ENCODE measurements at places on chromosomes 16 and 17.

GRCh38 chr17:80633207-80633606, 88.6 kb downstream of the RPTOR start:
- no peak for DNase-seq

- peak; percentile 45 for DNase-seq
These were observed 1.2 kb upstream of the ZFPM1 start for GRCh38 chr16:88451586-88452481.

GRCh38 chr16:27994686-27995085, 68.8 kb downstream of the GSG1L start:
- no peak for DNase-seq

DNA sequence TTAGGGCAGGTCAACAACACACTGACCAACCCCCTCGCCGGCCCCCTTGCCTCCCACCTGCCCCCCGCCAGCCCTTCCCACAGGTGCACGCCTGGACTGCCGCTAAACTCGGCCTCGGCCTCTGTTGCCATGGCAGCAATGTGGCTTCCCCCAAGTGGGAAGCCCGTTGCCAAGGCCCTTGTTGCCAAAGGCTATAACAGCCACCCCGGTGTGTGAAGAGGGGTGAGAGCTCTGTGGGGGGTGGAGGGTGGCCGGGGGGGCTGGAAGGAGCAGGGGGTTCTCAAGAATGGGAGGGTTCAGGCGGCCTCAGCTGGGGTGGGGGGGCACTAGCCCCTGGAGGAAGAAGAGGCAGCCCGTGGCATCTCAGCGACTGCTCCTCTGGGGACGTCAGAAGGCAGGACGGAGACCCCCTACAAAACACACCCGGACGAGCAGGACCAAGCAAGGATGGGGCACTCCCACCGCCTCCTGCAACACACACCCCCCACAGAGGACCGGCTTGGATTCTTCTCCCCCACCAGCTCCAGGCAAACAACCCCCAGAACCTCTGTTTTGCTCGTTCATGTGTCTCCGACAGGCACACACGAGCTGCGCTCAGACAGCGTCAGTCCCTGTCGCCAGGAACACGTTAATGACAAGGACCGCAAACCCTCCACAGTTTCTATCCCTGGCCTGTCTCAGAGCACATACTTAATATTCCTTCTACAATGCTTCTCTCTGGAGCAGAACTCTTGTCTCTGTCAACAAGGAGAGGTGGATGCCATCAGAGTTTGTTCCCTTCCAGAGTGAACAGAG, 55.7 kb downstream of the ABR start:
- no peak for DNase-seq

DNA sequence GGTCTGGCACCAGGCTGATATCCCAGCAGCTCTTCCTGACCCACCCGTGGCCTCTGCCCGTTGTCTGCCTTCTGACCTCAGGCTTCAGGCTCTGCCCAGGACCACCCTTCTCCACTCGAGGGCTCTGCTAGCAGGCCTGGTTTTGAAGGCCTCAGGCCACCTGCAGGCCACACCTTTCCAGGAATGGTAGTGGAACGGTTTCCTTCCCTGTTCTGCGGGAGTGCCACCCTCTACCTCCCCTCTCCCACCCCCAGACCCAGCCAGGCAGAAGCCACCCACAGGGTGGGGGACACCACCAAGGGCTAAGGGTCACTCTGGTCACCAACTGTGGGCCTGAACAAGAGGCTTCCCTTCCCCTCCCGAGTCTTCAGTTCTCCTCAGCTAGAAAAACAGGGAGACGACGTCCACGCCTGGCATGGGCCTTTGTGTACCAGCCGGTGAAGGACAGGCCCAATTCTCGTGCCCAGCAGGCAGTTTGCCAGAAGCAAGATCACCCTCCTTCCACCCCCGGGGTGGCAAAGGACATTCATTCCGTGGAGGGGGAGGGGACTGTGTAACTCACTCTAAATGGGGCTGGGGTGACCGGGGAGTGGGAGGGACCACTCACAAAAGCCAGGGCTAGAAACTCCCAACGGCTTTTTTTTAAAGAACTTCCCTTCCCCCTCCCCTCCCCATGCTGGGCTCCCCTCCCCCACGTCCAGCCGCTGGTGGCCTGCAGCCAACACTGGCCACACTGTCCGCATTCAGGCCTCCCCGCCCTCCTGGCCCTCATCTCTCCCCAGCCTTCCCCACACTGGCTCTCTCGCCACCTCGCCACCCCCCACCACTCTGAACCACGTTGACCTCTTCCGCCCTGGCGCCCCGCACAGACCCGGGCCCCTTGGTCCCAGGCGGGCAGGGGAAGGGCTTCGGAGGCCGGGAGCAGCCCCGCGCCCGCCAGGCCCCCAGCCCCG, 7.7 kb downstream of the CBX4 start:
- no peak for DNase-seq

- DNase-seq = no peak
These were observed 4.6 kb upstream of the ALDOA start for GRCh38 chr16:30060836-30061554.

GRCh38 chr17:65029605-65030336, 26.8 kb downstream of the GNA13 start:
- DNase-seq = peak; percentile 50

- no peak for DNase-seq
These were observed 29.4 kb upstream of the ATP2A3 start for GRCh38 chr17:3993493-3994220.

GRCh38 chr17:4389079-4389478, 22.6 kb upstream of the UBE2G1 start:
- DNase-seq = no peak

DNA sequence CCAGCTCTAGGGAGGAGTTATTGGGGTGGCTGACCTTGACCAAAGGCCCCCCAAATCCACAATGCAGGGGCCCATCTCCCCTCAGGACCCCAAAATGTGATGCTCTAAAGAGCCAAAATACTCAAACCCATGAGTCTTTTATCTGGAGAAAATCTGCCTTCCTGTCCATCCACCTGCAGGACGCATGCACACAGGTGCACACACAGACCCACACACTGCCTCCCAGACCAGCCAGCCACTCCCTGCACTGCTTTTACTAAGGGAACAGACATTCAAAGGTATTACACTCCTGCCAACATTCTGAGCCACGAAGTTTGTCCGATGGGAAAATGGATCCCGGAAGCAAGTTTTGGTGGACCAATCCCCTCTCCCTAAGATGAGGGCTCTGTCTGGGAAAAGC, 76.1 kb upstream of the CDH5 start:
- DNase-seq = no peak

DNA sequence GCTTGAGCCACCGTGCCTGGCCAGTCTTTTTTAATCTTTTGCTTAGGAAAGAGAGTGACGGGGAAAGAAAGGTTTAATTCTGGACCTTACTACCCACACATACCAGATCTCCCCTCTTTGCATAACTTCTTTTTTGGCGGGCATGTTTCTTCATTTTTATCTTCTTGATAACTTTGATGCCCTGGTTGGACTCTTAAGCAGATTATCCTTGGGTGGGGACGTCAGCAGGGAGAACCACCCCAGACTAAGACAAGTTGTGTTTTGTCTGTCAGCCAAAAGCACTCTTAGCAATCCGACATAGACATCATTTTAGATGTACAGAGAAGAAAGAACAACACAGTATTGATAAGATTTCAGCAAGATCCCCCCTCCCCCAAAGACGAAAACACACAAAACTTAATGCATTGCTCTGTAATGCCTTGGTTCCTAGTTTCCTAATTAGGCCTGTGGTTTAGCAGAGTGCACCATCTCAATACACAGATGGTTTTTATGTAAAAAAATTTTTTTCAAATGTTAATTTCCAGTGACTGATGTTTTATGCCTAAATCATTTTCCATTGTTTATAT, 99.9 kb downstream of the MSI2 start:
- DNase-seq = no peak

DNA sequence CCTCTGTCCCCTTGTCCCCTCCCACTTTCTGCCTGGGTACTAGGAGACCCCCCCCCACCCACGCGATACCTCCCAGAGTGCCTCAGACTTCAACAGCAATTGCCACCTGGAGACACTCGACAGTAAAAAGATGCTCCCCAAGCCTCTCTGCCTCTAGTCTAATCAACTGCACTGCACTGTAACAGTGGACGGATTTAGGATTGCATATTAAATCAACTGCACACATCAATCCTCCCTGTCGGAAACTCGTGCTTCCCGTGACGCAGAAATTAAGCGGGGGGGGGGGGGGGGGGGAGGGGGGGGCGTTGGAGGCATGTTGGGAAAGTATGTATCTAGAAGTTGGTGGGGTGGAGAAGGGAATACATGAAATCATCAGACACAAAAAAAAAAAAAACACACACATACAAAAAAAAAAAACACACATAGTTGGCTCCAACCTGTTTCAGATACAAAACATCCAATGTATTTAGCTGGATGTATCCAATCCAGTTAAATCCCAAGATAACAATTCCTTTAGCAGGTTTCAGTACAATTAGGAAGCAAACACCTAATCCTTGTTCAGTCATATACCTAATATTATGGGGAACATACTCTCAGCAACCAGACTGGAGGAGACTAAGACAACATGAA, 29.7 kb downstream of the FAM222B start:
- DNase-seq = peak; percentile 51

DNA sequence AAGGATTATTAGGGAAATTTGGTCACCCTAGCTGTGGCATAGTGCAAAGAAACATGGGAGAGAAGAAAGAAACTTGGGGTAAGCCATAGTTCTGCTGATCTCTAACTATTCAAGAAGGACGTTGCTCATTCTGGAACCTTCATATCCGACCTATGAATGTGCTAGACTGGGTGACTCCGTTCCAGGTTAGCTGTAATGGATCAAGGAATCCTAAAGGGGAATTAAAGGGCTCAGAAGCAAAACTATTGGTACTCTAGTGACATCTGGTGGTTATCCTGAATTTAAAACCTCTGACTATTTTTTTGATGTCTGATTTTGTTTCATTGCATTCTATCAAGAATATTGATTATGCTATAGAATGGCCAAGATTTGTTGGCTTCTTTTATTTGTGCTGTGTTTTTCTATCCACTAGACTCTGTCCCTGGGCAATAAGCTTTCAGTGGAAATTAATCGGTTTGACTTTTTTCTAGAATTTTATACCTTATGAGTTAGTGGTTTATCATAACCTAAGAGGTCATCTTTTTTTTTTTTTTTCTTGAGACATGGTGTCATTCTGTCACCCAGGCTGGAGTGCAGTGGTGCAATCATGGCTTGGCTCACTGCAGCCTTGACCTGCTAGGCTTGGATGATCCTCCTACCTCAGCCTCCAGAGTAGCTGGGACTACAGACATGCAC, 19.5 kb downstream of the PCTP start:
- peak; percentile 15 for DNase-seq

DNA sequence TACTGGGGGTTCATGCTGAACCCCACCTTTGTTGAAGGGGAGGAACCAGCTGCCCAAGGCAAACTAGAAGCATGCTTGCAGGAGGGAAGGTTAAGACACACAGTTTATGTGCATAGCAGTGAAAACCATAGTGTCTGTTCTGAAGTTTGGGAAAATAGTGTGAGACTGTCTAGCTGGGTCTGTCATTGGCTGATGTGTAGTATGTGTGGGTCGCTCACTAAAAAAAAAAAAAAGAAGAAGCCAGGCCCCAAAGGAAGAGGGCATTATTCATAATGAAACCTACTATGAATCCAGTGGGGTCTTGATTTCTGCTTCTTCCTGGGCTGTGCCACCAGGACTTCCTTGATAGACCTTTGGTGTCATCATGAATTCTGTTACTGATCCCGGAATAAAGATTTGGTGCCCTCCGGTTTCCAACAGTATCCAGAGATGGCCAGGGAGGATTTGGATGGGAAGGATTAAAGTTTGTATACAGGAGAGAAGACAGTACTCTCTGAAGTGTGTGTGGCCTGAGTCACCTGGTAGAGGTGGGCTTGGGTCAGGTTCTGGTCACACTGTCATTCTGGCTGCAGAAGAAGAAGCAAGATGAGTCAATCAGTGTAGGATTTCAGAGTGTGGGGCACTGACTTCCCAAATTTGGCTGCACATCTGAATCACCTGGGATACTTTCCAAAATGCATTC, 220.3 kb downstream of the PRKCA start:
- no peak for DNase-seq

GRCh38 chr16:65666132-65666941, 544.5 kb upstream of the CDH11 start:
- DNase-seq = no peak

DNA sequence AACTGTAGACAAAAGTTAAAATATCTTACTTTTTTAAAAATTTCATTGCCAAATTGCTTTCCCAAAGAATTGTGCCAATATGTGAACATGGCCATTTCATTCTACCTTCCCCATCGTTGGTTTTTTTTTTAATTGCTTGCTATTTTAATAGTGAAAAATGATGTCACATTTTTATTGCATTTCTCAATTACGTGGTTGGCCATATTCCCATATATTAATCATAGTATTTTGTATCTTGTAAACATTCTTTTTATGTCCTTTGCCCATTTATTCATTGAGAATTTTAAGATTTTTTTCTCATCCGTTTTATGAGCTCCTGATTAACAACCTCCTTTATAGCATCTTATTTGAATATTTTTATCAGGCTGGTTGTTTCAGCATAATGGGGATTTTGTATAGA, 7.2 kb downstream of the OMG start:
- no peak for DNase-seq

DNA sequence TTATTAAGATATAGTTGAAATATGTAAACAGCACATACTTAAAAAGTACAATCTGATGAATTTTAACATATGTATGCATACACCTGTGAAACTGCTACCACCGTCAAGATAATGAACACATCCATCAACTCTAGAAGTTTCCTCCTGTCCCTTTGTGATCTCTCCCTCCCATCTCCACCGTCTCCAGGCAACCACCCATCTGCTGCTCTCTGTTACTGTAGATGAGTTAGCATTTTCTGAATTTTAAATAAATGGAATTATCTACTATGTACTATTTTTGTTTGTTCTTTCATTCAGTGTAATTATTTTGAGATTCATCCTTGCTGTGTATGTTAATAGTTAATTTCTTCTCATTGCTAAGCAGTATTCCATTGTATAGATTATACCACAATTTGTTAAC, 40.2 kb upstream of the SMPD3 start:
- no peak for DNase-seq

DNA sequence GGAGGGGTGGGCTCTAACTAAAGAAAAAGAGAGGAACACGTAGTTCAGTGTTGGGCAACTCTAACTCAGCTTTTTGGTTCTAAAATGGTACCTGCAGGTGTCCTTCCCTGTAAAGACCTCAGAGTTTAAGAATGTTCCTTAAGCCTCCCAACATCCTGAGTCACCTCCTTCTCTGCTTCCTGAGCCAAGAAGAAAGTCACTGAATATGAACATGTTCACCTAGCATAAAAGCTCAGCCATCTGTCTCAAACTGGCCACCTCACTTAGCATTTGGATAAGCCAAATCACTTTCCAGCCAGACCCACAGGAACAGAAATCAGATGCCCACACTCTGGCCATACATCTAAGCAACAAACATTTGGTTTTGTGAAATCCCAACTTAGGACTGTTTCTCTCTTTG, 3.7 kb downstream of the TMEM98 start:
- no peak for DNase-seq

- DNase-seq = no peak
These were observed 139.5 kb upstream of the PMFBP1 start for GRCh38 chr16:72311426-72311825.

GRCh38 chr16:70715055-70715858, 29.4 kb upstream of the MTSS2 start:
- DNase-seq = no peak

Measured in inflammatory macrophage (primary cell).